OCI-LY7 (cell line): ENCODE measurements at places on chromosomes 2 and 18.
A peak's percentile ranks its signal among the peaks of the same experiment; 100 is the strongest.

- DNase-seq = no peak
These were observed 165.0 kb upstream of the CCDC68 start for GRCh38 chr18:55124078-55124763.

- no peak for DNase-seq
These were observed 47.5 kb downstream of the CASP8 start for GRCh38 chr2:201307876-201308275.

- no peak for DNase-seq
These were observed 37.7 kb upstream of the CTDP1 start for GRCh38 chr18:79641722-79642497.

- DNase-seq = no peak
These were observed 92.7 kb downstream of the VWC2L start for GRCh38 chr2:214503568-214503967.

DNA sequence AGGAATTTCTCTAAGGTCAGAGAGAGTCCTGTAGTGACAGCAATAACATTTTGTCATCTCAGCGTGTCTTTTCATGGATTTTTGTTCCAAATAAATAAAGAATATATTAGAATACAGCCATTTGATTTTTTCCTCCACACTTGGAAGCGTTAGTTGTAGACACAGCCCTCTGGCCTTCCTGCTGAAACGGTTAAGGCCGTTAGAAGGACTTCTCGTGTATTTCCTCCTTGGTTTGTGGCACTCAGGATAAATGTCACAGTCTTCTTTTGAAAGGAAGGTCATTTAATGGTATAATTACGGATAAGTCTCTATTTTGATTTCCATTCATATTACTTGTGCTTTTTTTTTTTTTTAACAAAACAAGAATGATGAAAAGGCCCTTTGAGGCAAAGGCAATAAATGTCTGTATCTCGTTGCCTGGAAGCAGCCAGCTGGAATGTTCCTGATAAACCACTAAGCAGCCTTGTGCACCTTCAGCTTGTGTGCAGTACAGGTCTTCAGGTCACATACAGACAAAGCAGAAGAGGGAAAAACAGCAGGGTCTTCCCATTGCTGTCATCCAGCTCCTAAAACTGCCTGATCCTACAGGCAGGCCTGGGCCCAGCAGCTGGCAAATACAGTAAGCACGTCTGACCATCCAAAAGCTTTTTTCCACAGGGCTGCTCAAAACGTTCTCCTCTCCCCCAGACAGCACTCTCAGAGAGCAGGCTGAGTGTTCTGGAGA is 14.4 kb downstream of the EFR3B start:
- no peak for DNase-seq

DNA sequence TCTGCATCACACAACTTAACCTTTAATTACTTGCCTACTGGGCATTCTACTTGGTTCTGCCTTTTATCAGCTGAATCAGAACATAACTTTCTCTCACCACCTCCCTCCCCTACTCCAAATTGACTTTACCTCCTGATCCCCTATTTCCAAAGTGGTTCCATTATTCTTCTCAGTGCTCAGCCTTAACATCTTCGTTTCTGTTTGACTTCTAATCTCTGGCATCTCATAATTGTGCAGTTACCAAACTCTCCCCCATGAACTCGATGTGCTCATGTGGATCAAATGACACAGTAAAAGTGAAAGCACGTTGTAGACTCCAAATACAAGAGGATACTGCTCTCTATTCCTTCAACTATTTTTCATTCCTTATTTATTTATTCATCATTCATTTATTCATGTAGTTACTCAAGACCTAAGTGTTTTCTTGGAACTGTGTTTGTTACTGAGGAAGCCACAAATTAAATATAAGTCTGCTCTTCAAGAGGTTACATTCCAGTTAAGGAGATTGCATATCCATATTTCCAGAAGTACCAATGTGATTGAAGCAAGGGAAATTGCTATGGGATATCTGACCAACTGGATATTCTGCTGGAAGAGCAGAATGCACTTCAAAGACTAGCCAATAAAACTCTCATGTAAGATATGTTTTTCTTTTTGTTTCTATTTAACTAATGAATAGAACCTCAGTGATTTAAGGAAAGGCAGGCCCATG is 158.8 kb downstream of the TMEFF2 start:
- no peak for DNase-seq

DNA sequence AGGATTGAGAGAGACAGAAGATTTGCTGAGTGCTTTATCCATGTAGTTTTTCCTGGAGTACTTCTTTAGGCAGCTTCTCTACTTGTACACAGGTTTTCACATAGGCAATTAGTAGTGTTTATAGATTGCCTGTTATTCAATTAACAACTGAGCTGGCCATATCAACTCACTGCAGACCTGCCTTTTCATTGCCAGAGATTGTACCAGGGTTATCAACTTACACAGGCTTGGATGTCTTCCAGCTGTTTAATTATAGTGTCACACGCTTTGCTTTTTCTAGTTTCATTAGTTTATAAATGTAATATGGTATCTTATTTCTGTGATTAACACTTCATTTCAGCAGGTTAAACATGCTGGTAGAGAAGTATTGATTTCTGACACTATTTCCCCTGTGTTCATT is 125.9 kb downstream of the GPD2 start:
- no peak for DNase-seq

DNA sequence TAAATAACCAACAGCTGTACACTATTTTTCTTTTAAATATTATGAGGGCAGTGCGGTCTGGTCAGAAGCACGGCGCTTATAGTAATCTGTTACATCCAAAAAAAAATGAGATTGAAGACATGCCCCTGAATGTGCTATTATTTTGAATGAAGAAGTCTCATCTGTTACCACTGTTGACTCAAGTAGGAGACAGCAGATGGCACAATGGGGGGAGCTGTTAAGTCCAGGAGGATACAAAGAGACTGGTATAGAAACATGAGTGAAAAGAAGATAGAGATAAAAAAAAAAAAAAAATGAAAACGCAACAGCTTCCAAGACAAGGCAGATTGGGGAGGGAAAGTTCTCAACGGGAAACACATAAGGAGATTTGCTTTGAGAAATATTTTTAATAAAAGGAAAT is 425.5 kb upstream of the PKDCC start:
- no peak for DNase-seq

- DNase-seq = no peak
These were observed 38.7 kb downstream of the SRSF7 start for GRCh38 chr2:38712413-38712812.

DNA sequence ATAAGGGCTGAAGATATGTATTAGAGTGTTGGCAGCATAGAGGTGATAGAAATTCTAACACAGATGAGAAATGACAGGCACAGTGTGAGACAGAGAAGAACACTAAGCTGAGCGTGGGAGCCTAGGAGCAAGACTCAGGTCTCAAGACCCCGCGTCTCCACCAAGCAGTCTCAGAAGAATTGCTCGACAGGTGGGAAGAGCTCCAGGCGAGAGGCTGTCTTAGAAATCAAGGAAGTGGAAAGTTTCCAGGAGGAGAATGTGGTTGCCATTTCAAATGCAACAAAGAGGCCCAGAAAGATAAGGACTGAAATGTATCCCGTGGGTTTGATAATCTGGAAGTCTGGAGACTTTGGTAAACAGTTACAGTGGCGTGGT is 31.5 kb upstream of the CAB39 start:
- DNase-seq = no peak

- no peak for DNase-seq
These were observed 127.1 kb upstream of the TANK start for GRCh38 chr2:161033059-161033660.

DNA sequence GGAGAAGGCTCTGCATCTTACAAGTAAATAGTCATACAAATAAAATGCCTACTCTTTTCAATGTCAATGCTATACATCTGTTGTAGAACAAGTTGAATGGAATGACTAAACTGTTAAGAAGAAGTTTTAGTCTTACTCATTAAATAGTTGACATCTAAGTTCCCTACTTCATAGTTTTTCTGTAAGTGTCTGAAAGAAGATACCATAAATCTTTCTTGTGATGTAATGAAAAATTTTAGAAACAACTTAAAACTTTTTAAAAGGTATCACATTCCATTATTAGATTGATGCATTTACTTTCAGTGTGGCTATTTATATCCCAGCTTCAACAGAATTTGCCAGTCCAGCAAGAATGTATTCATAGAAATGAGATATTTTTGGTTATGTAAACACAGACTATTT is 185.2 kb upstream of the EPC2 start:
- DNase-seq = no peak

- DNase-seq = no peak
These were observed 26.4 kb upstream of the NRP2 start for GRCh38 chr2:205655779-205656456.

DNA sequence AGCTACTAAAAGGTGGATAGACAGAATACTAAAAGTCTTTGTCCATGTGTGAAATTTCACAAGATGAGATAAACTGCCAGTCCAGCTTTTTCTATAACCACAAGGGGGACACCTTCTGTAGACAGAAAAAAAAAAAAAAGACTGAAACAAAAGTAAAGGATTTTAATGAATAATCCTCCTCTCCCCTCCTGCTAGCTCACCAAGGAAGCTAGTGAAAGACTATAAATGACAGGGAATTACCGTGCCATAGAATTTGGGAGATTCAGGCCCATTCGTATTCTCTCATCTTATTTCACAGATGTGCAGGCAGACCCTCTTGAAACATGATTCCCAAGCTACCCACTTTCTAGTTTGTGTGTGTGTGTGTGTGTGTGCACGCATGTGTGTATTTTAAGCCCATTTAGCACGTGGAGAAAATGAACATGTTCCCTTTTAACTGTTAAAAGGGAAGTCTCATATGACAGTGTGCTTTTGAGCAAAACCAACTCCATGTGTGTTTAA is 36.3 kb upstream of the SLC8A1 start:
- peak; percentile 50 for DNase-seq

DNA sequence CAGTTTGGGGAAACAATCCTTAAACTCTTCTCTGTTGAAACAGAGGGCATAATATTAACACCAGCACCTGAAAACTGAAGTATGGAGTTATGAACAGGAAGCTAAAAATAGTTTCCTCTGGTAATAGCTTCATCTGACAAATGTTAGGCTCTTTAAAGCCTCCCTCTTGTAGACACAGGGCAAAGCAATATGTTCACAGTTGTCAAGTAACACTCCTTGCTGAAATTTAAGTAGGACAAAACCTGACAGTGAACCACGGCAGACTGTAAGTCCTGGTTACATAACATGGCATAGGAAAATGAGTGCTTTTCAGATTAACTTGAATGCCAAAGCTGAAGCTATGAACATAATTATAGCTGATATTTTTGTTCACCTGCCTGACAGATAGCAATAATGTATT is 172.9 kb downstream of the CMPK2 start:
- DNase-seq = no peak

DNA sequence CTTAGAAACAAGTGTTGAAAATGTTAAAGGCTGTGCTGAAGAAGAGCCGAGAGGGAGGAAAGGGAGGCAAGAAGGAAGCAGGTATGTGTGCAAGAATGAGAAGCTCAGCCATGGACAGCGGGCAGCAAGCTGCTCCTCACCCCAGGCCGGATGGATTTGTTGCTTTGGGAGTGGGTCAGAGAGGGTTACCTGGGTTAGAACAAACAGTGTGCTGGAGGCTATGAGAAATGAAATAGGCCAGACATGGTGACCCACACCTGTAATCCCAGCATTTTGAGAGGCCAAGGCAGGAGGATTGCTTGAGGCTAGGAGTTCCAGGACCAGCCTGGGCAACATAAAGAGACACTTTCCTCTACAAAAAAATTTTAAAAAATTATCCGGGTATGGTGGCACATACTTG is 97.5 kb downstream of the TANC1 start:
- no peak for DNase-seq

DNA sequence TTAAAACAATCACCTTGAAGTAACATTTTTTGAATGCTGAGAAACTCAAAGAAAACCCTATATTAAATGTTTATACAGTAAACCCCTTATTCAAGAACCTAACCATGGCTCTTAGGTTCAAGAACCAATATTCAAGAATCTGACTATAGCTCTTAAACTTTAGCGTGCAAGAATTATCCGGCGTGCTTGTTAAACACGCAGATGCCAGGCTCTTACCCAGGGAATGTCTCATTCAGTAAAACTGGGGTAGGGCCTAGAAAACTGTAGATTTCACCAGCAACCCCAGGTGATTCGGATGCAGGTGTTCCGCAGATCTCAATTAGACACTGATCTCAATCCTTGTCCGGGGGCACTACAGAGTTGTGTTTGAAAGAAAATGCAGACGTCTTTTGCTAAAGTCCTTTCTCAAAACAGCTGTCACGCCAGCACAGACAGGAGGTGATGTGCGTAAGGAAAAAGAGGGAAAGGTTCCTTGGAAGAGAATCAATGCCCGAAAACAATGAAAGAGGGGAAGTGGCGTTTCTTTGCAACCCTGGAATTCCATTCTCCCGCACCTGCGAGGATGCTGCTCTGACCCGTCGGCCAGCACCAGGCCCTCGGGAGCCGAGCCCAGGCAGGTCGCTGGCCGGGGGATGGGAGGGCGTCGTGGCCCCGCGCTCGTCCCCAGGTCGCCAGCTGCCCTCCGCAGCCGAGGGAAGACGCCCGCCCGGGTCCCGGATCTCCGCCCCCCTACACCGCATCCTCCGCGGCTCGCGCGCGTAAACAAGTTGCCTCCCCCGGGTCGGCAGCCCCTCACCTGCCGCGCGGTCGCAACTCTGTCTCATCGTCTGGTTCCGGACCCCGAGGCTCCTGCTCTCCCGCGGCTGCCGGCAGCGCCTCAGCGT is 851 bp downstream of the EIF2AK3 start:
- peak; percentile 68 for DNase-seq
